ENCODE measurements at places on chromosomes 3 and 15.

- DNase-seq: no peak
Observed at GRCh38 chr3:141764986-141765385, 1.8 kb downstream of the GRK7 start.

DNA sequence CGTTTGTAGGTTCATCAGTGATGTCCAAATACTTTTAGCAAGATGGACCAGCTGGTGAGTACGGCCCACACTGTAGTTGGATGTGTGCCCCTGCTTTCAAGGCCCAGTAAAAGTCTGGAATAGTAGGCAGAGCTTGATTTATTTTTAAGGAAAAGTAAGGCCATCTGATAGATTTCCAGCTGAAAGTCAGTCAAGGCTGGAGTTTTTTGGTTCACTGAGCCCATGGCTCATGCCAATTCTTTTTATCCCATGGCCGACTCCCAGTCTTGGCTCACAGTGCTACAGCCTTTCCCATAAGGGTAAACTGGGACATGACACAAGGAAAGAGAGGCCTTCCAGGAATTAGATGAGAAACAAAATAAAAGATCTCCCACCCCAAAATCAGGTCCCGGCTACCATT is 13.5 kb downstream of the CCDC80 start:
- no peak for DNase-seq

DNA sequence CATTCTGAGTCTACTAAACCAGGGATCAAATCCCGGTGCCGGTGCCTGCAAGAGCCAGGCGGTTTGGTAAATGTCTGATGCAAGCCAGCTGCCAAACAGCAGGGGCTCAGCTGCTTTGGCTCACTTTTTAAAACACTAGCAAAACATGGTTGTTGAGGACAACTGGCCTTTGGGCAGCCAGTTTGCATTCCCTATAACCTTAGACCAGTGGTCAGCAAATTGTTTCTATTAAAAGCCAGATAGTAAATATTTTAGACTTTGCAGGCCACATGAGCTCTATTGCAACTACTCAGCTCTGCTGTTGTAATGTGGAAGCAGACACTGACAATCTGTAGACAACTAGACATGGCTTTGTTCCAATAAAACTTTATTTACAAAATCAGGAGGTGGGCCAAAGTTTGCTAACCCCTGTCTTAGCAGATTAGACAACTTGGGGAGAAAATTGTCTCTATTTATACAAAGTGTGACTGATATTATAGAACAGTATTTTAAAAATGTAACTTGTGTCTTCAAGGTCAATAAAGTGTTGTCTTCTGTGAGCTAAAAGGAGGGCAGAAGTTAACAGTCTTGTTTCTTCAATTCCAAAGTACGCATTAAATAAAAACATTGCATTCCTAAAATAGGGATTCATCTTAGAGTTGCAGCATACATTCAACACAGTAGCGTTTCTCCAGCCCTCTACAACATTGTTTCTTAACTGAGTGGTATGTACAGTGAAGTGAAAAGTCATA is 67.6 kb downstream of the SSUH2 start:
- DNase-seq: no peak

DNA sequence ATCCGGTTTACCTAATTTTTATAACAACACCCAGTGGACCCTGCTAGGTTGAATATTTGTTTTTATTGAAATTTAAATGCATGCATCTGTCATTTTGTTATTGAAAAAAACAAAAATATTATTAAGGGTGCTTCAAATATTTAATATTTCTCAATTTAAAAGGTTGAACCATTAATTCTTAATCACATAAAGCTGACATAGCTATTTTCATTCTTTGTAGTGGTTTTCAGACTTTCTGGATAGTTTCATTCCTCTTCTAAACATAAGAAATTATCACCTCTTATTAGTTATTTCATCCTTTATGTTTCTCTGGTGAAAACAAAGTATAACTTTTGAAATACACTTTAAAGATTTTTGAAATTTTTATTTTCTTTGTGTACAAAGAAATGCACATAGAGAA is 369.9 kb upstream of the PLSCR5 start:
- DNase-seq: no peak

GRCh38 chr3:50138266-50139200 is 16.6 kb upstream of the SEMA3F start:
- DNase-seq: peak; percentile 67

- DNase-seq: no peak
Observed at GRCh38 chr3:128468791-128469527, 2.3 kb upstream of the DNAJB8 start.

DNA sequence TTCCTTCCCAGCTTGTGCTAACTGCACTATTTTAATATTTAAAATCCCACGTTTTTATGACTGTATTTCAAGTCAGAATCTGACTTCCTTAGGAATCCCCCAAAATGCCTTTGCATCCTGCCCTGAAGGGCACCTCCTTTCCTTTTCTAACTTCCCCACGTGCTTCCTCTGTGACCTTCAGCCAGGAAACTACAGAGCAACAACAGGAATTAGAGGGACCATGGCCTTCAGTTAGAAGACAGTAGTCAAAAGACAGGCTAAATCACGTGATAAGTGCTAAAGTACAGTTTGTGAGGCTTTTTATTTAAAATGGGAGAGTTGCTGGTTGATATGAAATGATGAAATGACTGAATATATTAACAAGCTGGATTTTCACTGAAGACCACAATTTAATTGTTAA is 11.8 kb upstream of the ABHD10 start:
- DNase-seq: no peak

DNA sequence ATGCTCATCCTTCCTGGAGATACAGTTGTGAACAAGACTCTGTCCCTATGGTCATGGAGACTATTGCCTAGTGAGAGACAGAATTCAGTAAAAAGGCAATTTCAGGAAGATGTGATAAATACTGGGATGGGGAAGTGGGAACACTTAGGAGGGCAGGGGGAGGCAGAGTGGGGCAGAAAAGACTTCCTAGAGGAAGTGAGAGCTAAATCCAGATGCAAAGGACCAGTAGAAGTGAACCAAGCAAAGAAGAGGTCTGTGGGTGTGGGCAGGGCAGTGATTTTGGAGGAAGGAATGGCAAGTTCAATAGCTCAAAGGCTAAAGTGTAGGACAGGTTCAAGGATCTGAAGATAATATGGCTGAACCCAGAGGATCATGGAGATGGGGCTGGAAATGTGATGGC is 68.9 kb downstream of the CD200R1L start:
- DNase-seq: no peak
